Mesendoderm (in vitro differentiated cells): ENCODE measurements at places on chromosomes 16 and 17.

DNA sequence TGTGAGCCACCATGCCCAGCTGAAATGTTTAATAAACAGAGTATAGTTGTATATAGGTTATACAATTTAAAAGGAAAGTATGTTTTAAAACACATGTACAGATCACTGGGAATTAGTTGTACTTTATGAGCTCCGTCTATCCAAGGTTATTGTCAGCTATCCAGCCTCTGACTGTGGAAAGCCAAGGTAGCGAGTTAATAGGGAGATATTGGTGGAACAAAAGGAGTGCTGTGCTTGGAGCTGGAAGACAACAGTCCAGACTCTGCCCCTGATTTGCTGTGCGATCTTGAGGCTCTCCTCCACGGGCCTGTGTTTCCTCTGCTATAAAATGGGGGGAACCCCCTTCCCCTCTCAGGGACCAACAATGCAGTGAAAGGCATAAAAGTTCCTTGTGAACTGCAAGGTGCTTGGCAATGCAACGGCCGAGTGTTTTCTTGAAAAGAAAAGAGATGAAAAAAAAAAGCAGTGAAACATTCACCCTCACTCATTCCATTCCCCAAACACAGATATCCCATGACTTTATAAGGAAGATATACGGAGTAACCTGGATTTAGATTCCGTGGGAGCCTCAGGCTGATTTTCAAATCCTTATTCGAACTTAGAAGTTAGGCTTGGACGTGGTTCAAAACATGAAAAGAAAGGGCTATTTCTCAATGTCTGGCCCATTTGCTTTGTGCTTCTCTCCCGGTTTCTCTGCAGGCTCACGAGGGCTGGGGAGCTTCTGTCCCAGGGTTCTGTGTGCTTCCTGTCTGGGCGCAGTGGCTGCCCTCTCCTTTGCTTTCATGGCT, 34.1 kb downstream of the CUEDC1 start:
- H3K27ac ChIP-seq, result no peak overlapping the region
- no peak overlapping the region for H3K4me3 ChIP-seq
- H3K36me3 ChIP-seq, result no peaks in the 10 kb centered on the region
- no peaks in the 10 kb centered on the region for H3K27me3 ChIP-seq
- peaks cover 13% of the 10 kb centered on the region for H3K4me1 ChIP-seq

DNA sequence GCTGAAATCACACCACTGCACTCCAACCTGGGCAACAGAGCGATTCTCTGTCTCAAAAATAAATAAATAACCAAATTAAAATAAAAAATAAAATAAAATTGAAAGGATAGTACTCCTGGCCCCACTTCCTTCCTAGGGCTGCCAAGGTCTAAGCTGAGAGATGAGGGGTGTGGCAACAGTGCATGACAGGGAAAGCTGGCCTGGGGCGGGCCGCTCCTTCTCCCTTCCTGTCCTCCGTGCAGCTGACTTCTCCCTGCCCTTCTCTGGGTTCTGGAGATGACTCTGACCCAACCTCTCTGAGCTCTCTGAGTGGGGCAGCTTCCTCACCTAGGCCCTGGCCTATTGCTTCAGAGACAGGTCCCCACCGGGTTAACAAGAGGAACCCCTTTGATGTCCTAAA, 8.7 kb upstream of the SLC25A39 start:
- no peak for DNase-seq
- H3K4me3 ChIP-seq, result no peak overlapping the region
- no peaks in the 10 kb centered on the region for H3K4me1 ChIP-seq
- no peak overlapping the region for H3K27ac ChIP-seq

GRCh38 chr17:82205720-82206508, 6.7 kb downstream of the CCDC57 start:
- no peaks in the 10 kb centered on the region for H3K36me3 ChIP-seq
- peaks cover 4% of the 10 kb centered on the region for H3K4me1 ChIP-seq
- no peaks in the 10 kb centered on the region for H3K27me3 ChIP-seq

DNA sequence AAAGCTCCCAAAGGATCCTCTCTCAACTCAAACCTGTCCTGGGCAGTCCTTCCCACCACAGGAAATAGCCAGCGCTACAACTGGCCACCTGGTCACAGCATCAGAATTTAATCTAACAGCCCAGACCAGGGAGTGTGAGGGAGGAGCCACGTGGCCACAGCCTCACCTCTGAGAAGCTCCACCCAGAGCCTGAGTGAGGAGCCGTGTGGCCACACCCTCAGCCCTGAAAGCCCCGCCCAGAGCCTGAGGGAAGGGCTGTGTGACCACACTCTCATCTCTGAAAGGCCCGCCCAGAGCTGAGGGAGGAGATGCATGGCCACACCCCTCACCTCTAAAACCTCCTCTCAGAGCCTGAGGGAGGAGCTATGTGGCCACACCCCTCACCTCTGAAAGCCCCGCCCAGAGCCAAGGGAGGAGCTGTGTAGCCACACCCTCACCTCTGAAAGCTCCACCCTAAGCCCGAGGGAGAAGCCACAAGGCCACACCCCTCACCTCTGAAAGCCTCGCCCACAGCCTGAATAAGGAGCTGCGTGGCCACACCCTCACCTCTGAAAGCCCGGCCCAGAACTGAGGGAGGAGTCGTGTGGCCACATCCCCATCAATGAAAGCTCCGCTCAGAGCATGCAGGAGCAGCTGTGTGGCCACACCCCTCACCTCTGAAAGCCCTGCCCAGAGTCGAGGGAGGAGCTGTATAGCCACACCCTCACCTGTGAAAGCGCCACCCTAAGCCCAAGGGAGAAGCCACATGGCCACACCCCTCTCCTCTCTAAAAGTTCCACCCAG, 28.6 kb downstream of the SLC38A8 start:
- no peak overlapping the region for H3K27ac ChIP-seq
- H3K27me3 ChIP-seq, result no peaks in the 10 kb centered on the region

- H3K4me1 ChIP-seq, result no peaks in the 10 kb centered on the region
- H3K27me3 ChIP-seq, result no peaks in the 10 kb centered on the region
- H3K4me3 ChIP-seq, result no peak overlapping the region
- no peaks in the 10 kb centered on the region for H3K36me3 ChIP-seq
- no peak overlapping the region for H3K27ac ChIP-seq
Observed at GRCh38 chr16:85926370-85926769, 27.4 kb downstream of the IRF8 start.

DNA sequence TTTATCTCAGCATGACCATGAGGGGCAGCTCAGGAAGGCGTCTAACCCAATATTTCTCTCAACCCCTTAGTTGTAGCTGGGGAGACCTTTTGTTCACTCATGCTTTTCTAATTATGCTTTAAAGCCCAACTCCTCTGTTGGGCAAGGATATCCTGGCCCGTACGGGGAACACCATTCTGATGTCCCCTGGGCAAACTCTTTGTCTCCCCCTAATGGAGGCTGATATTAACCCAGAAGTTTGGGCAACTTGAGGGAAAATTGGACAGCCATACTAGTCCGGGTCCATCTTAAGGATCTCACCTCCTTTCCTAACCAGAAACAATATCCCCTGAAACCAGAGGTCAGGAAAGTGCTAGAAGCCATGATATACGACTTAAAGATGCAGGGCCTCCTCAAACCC, 143.7 kb upstream of the COX10 start:
- H3K4me3 ChIP-seq, result no peak overlapping the region
- H3K4me1 ChIP-seq, result peaks cover 18% of the 10 kb centered on the region
- H3K36me3 ChIP-seq, result no peaks in the 10 kb centered on the region
- no peaks in the 10 kb centered on the region for H3K27me3 ChIP-seq
- H3K27ac ChIP-seq, result no peak overlapping the region
- DNase-seq, result no peak

GRCh38 chr16:88477631-88478519, 24.8 kb downstream of the ZFPM1 start:
- H3K4me3 ChIP-seq, result no peak overlapping the region
- DNase-seq, result no peak
- no peaks in the 10 kb centered on the region for H3K27me3 ChIP-seq
- no peaks in the 10 kb centered on the region for H3K4me1 ChIP-seq
- no peak overlapping the region for H3K27ac ChIP-seq
- H3K36me3 ChIP-seq, result no peaks in the 10 kb centered on the region

DNA sequence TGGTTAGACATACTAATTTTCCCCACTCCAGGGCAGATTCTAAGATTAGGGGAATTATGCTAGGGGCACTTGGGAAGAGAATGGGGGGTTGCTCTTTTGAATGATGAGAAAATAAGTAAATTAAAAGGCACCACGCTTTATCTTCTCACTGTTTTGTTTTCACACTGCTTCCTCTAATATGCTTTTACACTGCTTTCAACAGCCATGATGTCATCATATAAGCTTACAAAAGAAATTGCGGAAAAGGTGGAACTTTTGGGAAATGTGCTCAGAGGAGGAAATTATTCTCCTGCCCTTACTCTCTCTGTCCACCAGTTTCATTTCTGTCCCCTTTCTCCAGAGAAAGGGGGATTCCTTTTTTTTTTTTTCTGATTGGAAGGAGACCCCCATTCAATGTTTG, 308.2 kb downstream of the TOX3 start:
- no peak overlapping the region for H3K27ac ChIP-seq
- no peak for DNase-seq
- no peaks in the 10 kb centered on the region for H3K27me3 ChIP-seq
- H3K36me3 ChIP-seq, result no peaks in the 10 kb centered on the region
- H3K4me3 ChIP-seq, result no peak overlapping the region

DNA sequence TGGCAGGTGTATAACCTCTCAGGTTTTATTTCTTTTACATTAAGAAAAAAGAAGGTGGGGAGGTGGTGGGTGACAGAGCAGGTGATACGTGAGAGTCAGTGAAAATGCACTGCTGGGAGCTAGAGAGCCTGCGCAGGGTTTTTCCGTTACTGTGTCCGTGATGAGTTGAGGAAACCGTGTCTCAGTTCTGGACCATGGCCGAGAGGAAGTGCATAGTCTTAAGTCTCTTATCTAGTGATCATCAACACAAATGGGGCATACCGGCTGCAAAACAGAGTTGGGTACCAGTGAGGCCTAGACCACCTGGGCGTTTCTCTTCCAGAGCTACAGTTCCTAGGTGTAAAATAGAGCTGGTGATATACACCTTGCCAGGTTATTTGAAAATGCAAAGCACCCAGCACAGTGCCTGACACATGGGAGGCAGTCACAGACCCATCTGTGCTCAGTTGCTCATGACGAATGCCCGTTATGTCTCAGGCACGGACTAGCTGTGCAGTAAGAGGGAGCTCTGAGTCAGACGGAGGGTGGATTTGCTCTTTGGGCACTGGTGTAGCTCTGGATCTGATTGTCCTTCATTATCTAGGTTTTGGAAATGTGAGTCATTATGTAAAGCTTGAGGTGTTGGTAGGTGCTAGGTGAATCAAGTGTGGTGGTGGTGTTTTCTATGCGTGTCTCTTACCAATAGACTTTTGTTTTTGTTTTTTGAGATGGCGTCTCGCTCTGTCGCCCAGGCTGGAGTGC, 60.9 kb downstream of the RPTOR start:
- no peak for DNase-seq
- H3K4me3 ChIP-seq, result no peak overlapping the region
- no peaks in the 10 kb centered on the region for H3K36me3 ChIP-seq
- H3K27me3 ChIP-seq, result no peaks in the 10 kb centered on the region
- no peak overlapping the region for H3K27ac ChIP-seq

GRCh38 chr17:31900877-31901276, 631 bp downstream of the UTP6 start:
- H3K4me1 ChIP-seq, result no peaks in the 10 kb centered on the region
- peak overlapping the region; percentile 49 for H3K27ac ChIP-seq
- H3K36me3 ChIP-seq, result no peaks in the 10 kb centered on the region
- H3K4me3 ChIP-seq, result peak overlapping the region; percentile 95
- no peaks in the 10 kb centered on the region for H3K27me3 ChIP-seq
- peak; percentile 15 for DNase-seq

- no peaks in the 10 kb centered on the region for H3K36me3 ChIP-seq
- no peaks in the 10 kb centered on the region for H3K4me1 ChIP-seq
- peak; percentile 23 for DNase-seq
- H3K27ac ChIP-seq, result no peak overlapping the region
Observed at GRCh38 chr16:85712801-85713200, 24.0 kb upstream of the GINS2 start.

GRCh38 chr16:79601092-79601930, 774 bp upstream of the MAF start:
- H3K4me3 ChIP-seq, result peak overlapping the region; percentile 57
- H3K27me3 ChIP-seq, result no peaks in the 10 kb centered on the region
- H3K4me1 ChIP-seq, result no peaks in the 10 kb centered on the region
- H3K36me3 ChIP-seq, result no peaks in the 10 kb centered on the region
- H3K27ac ChIP-seq, result peak overlapping the region; percentile 40
- peak; percentile 58 for DNase-seq

DNA sequence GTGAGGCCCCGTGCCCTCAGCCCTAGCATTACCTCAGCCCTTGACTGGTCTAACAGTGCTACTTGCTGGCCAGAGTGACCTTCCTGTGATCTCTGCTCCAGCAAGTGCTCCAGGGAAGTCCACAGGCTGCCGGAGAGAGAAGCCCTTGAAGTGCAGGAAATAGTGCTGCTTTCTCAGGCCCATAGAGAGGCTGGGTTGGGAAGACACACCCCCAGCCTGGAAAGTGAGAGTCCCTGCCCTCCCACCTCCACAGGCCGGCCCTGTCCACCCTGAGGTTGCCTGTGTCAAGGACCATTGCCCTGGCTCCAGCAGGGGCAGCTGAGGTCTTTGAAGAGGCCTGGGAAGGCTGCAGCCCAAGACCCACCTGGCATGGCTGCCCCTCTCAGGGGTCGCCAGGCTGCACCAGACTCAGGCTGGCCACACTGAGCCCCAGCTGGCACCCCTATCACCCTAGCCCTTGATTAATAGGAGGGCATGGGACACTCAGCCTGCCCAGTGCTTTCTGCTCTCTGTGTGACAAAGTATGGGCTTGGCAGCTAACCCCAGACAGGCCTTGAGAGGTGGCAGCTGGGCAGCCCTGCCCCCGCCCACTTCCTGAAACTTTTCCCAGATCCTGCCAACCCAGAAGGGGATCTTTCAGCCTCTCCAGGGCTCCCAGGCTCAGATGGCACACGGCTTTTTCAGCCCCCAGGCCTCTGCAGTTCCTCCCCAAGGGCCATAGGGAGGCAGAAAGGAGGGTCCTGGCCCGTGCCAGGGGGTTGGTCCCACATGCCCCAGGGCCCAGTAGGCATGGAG, 21.7 kb downstream of the ATP6V0D1 start:
- no peaks in the 10 kb centered on the region for H3K4me1 ChIP-seq
- no peak overlapping the region for H3K27ac ChIP-seq
- H3K36me3 ChIP-seq, result no peaks in the 10 kb centered on the region
- DNase-seq, result no peak

DNA sequence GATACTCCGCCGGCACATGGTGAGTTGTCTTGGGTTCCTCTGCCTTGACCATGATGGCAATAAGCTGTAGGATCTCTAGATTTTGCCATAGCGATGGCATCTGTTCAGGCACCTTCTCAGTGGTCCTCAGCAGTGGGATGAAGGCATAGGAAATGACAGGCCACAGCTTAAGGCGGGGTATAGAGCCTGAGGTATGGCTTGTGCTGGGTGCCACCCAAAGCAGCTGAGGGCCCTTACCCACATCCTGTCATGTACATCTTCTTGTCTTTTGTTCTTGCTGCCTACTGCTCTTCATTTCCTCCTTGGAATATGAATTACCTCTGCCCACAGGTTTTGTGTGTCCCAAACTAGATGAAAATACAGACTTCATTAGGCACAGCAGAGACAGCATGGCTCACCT, 29.5 kb downstream of the KAT7 start:
- H3K4me3 ChIP-seq, result no peak overlapping the region
- DNase-seq, result no peak
- no peaks in the 10 kb centered on the region for H3K27me3 ChIP-seq
- peaks cover 10% of the 10 kb centered on the region for H3K4me1 ChIP-seq
- H3K36me3 ChIP-seq, result no peaks in the 10 kb centered on the region
- H3K27ac ChIP-seq, result no peak overlapping the region

- H3K4me1 ChIP-seq, result no peaks in the 10 kb centered on the region
- peak overlapping the region; percentile 62 for H3K4me3 ChIP-seq
- peak; percentile 81 for DNase-seq
- H3K27me3 ChIP-seq, result no peaks in the 10 kb centered on the region
- H3K27ac ChIP-seq, result no peak overlapping the region
- no peaks in the 10 kb centered on the region for H3K36me3 ChIP-seq
Observed at GRCh38 chr16:3058139-3059030, 7.1 kb upstream of the IL32 start.
